Gastrocnemius medialis (tissue), 4 donors: ENCODE measurements at places on chromosomes 4 and X. TPM values are rescaled to one million over a fixed set of nuclear protein-coding genes. Genes with fewer than 3 reads are reported as not detected.

Gene SAT1
- total RNA-seq, result 93.5 TPM

Gene XPNPEP2
- total RNA-seq, result 2.0 TPM

Gene COL25A1
- 2.0 TPM for total RNA-seq

Gene PI4K2B
- 0.92 TPM for total RNA-seq

Gene TMEM185A
- 8.4 TPM for total RNA-seq

Gene PCDH10
- not detected for total RNA-seq

Gene XAGE1A
- total RNA-seq, result not detected

Gene MAGEA1
- not detected for total RNA-seq

Gene SPANXC
- total RNA-seq, result not detected

Gene AMER1
- total RNA-seq, result 10.0 TPM

Gene ATP8A1
- 35.5 TPM for total RNA-seq

Gene VCX3B
- not detected for total RNA-seq

Gene BEX2
- 0.78 TPM for total RNA-seq

Gene RAI2
- 3.7 TPM for total RNA-seq

Gene SERTM2
- total RNA-seq, result not detected

Gene BGN
- 14.7 TPM for total RNA-seq

Gene FNIP2
- 32.8 TPM for total RNA-seq

Gene CCNA2
- total RNA-seq, result 0.36 TPM

Gene DMP1
- total RNA-seq, result not detected

Gene GAGE1
- not detected for total RNA-seq

Gene RNF113A
- 9.9 TPM for total RNA-seq

Gene CSTF2
- total RNA-seq, result 7.8 TPM

Gene CPE
- total RNA-seq, result 13.4 TPM

Gene F11
- total RNA-seq, result not detected

Gene RTL3
- 0.67 TPM for total RNA-seq

Gene CENPVL1
- total RNA-seq, result not detected

Gene SSX3
- total RNA-seq, result not detected

Gene SMIM10L2A
- total RNA-seq, result not detected

Gene VCX2
- not detected for total RNA-seq

Gene GPR173
- 0.07 TPM for total RNA-seq
